ENCODE measurements at places on chromosomes 4 and X.

GRCh38 chr4:175346376-175346775 is 428.2 kb downstream of the ADAM29 start:
- DNase-seq = no peak

DNA sequence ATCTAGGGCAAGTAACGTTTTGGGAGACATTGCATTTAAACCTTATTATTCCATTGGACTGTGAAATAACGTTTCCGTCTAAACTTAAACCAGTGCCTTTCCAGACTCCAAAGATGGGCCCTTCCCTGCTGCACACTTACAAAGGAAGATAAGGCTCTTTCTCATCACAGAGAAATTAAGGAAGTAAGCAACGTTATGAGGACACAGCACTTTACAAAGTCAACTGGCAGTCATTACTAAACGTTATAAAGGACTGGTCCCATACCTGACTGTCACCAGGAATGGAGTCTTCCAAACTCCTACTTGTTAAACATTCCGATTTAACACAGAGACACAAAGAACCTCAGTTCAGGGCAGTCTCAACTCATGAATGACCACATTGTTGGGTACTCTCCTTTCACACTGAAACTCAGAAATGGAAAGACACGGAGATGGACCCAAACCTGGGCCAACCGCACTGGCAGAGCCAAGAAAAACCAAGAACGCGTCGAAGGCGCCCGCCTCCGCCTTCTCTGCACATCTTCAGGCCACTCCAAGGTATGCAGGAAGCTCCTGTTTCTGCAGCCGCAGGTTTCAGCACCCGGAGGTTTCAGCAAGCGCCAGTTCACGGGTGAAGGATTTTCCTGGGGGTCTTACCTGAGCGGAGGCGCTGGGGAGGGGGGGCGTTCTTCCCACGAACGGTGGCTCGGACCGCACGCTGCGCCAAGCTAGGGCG is 670 bp downstream of the PAPSS1 start:
- DNase-seq = no peak

- no peak for DNase-seq
Observed at GRCh38 chr4:82584931-82585330, 23.1 kb upstream of the TMEM150C start.

DNA sequence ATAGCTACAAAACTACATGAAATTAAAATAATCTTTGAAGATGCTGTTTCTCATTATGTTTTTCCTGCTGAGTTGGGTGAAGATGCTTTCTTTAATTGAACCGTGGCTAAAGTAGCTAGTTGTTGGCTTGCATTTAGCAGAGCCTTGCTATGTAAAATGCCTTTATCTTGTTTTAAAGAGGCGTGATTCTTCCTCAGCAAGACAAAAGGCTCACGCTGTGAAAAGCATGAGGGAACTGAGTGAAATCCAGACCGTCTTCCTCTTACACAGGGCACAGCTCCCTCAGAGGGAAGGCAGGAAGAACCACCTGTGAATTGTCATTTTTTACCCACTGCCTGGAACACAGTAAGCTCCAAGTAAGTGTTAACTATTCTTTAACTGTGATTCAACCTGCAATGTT is 39.0 kb upstream of the ZNF518B start:
- no peak for DNase-seq

DNA sequence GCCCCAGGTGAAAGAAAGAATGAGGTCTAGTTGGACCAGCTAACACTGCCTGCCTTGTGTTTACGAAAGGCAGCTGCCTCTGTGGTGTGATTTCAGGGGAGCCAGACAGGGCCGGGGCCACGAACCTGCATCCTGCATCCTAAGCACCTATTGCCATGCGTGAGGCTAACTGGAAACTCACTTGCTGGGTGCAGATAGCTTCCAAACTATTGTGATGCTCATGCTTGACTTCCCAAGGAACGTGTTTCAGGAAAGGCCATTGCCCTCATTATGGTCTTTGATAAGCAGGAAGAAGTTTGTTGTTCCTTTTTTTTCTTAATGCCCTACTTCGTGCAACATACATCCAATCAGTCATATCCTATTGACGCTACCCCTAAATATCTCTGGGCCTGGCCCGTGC is 2.3 kb upstream of the IRF2 start:
- DNase-seq = no peak

DNA sequence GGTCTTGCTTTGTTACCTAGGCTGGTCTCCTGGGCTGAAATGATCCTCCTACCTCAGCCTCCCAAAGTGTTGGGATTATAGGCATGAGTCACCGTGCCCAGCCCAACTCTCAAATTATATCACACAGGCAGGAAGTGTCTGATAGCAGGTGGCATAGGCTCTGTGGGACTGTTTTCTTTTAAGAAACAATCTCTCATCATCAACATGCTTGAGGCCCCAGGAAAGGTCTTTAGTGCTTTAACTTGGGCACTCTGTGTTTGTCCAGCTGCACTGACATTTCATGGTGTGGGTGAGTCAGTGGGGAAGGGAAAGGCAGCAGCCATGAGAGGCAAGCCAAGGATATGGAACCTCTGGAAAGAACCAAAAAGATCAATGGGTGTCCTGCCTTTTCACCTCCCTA is 88.1 kb upstream of the TSPAN5 start:
- DNase-seq = no peak

GRCh38 chrX:16733013-16733412 is 13.6 kb downstream of the SYAP1 start:
- DNase-seq = no peak

DNA sequence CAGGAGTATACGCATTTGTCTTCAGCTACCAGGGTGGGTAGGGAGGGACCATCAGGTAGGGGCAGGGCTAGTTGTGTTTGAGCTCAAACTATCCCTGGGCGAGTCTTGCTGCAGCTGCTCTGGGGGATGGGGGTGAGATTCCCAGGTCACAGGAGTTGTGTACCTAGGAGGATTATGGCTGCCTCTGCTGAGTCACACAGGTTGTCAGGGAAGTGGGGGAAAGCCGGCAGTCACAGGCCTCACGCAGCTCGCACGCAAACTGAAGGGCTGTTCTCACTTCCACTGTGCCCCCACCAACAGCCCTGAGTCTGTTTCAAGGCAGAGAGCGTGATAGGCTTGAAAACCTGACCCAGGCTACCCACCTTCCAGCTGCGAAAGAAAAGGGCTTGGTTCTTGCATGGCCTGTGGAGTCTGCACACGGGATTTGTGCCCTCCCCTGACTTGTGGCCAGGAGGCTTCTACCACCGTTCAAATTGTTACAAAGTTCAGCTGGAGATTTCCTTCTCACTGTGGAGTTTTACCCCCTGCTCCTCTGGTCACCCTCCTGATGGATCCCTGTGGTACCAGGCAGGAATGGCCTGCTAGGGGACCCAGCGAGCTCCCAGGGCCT is 63.8 kb downstream of the ARFIP1 start:
- no peak for DNase-seq

GRCh38 chr4:169619518-169619957 is 840 bp upstream of the CLCN3 start:
- DNase-seq = peak; percentile 44

GRCh38 chr4:43066415-43066814 is 173.9 kb downstream of the GRXCR1 start:
- DNase-seq = no peak

- no peak for DNase-seq
Observed at GRCh38 chrX:44344194-44344593, 722 bp upstream of the EFHC2 start.
